ENCODE measurements at places on chromosomes 16 and 17.

DNA sequence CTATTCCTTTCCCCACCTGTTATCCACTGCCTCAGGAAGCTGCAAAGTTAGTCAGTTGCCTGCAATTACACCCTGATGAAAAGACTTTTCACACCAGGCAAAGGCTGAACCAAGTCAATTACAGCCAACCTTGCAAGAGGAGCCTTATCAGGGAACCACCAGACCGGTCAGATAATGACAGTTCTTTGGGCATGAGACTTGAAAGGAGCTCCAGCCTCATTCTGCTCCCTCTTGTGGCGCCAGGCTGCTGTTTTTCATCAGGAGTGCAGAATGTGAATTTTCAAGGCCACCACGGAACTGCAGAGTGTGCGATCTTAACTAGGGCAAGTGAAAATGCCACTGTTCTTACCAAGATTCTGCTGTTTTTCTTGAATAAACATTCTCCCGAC, 22.5 kb downstream of the DNAI2 start:
- no peak for DNase-seq

DNA sequence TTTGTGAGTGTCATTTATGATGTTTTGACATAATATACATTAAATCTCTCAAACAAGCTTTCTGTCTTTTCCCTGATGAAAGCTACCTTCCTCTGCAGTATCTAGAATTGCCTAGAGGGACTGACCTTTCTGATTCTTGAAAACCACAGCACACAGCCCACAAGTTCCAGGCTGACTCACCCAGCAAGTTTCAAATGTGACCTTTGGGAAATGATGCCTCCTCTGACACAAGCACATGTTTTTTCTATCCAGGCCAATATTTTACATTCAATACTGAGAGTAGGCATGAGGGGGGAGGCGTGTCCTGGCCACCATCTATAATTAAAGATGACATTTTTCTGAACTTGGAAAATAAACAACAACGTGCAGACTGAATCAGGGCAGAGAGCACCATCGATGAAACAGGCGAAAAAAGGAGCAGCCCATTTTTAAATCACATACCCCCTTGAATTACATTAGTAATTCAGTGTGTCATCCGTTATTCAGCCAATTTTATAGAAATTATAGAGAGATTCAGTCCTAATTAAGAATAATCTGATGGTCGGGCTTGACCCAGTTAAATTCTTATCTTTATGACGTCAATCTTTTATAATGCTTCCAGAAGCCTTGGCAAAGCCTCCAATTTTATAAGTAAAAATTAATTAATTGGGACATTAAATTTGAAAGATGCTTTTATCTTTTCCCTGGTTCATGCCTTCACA, 292.6 kb upstream of the CDH11 start:
- DNase-seq: peak; percentile 49

DNA sequence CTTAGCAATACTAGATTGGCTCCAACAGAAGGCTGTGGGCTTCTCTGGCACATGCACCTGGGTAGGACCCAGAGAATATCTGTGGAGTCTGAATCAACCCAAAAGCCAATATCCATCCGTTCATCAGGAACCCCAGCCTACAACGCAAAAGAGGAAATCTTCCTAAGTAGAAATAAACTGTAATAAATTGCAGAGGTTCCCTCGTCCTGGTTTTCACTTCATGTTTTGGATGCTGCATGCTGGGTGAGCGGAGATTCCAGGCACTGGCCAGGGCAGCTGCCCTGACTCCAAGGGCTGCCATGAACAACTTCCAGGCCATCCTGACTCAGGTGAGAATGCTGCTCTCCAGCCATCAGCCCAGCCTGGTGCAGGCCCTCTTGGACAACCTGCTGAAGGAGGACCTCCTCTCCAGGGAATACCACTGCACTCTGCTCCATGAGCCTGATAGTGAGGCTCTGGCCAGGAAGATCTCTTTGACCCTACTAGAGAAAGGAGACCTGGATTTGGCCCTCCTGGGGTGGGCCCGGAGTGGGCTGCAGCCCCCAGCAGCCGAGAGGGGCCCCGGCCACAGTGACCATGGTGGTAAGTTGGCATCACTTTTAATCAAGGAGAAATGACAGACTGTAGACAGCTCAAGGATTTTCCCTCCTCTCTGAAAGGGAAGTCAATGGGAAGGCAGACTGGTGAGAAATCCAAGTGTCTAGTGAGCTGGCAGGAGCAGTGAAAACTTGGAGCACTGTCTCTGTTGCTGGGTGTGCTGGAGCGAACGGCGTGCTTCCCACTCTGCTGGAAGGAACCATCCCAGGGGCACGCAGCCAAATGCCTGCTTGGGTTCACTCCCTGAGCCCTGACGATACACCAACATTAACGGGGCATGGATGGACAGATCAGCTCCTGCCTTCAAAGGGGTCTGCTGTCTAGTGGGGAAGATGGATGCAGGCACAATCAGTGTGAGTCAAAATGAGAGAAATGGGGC, 10.7 kb upstream of the CIITA start:
- DNase-seq: no peak

GRCh38 chr16:87499189-87499486, 6.3 kb upstream of the ZCCHC14 start:
- peak; percentile 55 for DNase-seq

Data from AG04449 (cell line).